ENCODE measurements at places on chromosomes 6 and 20.

DNA sequence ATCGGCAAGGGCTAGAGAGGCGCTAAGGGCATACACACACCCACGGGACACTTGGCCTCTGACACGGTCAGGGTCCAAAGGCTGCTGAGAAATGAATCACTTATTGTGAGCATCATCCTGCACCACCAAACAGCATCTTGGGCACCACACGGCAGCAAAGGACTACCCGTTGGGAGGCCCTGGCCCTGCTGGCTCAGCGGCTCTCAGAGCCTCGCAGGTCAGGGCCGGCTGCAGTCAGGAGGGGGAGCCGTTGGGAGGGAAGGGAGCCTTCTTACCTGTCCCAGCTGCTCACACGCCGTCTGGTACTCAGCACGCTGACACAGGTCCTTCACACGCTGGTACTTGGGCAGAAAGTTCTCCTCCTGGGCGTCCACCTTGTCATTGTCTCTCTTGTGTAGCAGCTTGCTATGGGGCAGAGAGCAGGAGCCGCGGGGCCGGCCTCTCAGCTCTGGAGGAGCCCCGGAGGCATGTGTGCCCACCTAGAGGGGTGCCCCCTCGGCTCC, 109.0 kb downstream of the SULF2 start:
- no peak for DNase-seq

DNA sequence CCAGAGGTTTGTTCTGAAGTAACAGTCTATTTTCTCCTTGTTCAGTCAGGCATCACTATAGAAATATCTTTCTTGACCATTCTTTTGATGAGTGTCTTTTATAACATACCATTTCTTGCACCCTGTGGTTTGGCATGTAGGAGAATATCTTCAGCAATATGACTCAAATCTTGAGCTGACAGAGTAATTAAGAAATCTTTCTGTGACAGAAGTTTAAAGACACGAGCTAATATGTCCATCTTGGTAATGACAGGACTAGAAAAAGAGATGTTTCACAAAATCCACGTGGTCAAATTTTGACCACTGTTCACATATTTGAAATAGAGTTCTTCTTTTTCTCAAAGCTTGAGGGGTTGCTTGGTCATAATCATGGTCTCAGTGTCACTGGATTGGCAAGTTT, 149.9 kb downstream of the MYB start:
- no peak for DNase-seq

DNA sequence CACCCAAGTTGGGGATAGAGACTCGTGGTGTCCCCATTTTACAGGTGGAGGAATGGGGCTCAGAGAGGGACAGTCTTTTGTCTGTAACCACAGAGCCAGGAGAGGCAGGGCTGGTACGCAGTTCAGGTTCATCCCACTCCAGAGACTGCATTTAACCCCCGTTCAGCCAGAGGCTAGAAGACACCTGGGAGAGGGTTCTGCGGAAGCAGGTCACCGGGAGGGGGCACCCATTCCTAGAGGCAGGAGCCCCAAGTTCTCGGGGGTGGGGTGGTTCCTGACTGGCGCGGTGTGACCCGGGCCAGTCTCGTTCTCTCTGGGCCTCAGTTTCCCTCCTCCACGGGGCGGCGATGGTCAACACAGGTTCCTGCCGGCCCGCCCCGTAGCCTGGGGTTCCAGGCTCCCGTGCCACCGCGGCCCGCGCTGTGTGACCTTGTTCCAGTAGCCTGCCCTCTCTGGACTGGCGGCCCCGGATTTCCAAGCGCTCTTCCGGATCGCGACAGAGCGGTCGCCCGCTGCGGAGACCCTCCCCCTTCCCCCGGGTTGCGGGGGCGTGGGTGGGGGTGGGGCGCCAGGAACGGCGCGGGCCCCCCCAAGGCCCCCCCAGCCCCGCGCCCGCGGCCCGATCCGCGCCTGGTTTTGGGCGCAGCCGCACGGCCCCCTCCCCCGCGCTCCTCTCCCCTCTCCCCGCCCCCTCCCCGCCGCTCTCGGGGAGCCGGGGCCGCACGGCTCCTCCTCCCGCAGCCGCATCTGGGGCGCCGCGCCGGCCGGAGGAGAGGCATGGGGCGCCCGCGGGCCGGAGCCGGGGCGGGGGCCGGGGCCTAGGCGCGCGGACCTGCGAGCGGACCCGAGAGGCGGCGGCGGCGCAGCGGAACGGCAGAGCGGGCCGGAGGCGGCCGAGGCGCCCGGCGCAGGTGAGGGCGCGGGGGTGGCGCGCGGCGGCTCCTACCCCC, at the start of gene DLGAP4:
Gene DLGAP4, plus strand, starts transcription at position 738 of the 950 bp plus-strand sequence. CDS start 125,379 bp downstream, outside the sequence.
- no peak for DNase-seq

GRCh38 chr6:147508042-147508865, at the start of gene SAMD5:
TSS of gene SAMD5 (plus strand) at chr6:147508690. CDS start at chr6:147508929, 239 bp downstream.
- no peak for DNase-seq

DNA sequence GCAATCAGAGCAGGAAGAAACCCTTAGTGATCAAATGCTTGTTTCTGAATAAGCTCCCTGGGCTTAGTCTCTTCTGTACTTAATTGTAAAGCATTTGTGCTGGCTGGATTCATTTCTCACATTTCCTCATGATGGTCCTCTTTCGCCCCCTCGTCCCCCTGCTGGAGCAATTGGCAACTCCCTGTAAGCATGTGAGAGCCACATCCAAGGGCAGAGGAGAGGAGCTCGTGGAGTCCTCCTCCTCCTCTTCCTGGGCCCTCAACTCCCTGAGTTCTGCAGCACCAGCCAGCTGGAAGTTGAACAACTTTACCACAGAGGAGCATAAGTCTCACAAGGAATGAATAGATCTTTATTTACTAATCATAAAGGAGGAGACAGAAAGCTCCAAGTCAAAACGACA, 12.6 kb downstream of the ANKEF1 start:
- no peak for DNase-seq

- no peak for DNase-seq
Observed at GRCh38 chr20:32434434-32434833, 76.3 kb downstream of the ASXL1 start.

GRCh38 chr6:158283304-158283980, 28.8 kb upstream of the TULP4 start:
- DNase-seq: no peak

- no peak for DNase-seq
Observed at GRCh38 chr6:99333068-99333467, 16.4 kb downstream of the FAXC start.

DNA sequence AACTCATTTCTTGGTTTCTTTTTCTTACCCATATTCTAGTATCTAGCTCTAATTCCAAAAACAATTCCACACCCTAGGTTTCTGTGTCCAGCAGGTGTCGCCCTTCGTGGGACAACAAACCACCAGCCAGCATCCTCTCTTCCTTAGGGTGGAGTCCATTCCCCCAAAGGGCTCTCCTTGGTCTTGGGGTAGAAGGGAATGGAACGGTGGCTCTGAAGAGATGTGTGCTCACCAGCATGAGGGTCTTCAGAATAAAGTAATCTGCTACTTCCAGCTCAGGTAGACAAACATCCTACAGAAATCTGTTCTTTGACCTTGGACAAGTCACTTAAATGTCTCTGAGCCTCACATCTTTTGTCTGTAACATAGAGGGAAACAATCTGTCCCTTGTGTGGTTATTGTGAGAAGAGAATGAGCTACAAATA, 7.2 kb downstream of the HLA-DMB start:
- DNase-seq: no peak

DNA sequence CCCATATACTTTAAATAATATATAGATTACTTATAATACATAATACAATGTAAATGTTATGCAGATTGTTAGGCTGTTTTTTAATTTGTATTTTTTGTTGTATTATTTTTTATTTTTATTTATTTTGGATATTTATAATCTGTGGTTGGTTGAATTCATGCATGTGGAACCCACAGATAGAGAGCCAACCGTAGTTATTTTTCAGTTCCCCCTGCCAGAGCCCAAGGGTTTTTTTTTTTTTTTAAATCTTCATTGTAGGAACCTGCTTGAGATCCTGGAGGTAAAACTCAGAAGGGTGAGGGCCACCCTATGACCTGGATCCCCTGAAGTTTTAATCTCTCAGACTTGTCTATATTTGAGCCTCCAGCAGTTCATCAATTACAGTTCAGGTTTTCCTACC, 133.2 kb downstream of the B3GAT2 start:
- no peak for DNase-seq

GRCh38 chr6:128303870-128304269, 216.5 kb downstream of the PTPRK start:
- DNase-seq: no peak

GRCh38 chr6:83431545-83432155, 799 bp upstream of the ME1 start:
- no peak for DNase-seq

GRCh38 chr20:53660078-53660909, 66.7 kb upstream of the ZNF217 start:
- no peak for DNase-seq

DNA sequence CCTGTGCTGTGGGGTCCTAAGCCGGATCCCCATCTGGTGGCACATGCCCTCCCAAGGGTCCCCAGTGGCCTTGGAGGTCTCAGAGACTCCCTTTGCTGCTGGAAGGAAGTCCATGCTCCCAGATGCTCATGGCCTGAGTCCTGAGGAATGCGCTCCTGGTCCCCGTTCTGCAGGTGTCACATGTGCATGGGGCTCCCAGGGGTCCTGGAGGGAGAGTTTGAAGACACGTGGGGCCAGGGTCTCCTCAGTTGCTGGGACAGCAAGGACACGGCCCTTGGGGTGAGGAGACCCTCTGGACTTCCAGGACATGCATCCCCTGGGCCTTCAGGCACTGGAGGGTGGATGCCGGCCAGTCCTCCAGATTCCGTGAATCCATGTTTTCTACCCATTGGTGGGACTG, 11.7 kb downstream of the ZBP1 start:
- DNase-seq: no peak

DNA sequence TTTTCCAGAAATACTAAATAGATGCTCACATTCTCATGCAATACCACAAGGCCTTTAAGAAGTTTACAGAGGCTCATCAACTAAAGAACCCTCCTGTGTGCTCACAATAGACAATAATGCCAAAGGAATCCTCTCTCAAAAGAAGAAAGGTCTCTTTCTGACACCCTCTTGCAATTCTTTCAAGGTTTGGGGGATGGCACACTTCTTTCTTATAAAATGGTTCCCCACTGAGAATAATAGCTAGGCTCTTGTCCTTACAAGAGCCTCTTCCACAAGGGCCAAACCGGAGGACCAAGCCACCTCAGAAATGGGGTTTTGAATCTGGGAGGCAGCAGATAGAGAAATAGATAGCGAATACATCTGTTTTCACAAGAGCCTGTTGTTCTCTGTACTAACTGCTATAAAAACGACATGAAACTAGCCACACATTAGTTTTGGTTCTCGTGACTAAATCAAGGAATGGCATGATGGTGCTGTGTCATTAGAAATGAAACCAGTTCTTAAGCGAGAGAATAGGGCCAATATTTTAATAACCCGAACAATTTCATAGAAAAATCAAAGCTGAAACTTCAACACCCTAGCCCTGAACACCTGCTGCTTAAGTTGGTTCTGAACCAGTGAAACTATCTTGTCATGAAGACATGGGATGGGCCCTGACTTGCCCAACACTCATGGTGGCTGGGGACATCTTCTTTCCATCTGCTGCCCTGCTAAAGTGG, 81.1 kb downstream of the PRDM1 start:
- no peak for DNase-seq

DNA sequence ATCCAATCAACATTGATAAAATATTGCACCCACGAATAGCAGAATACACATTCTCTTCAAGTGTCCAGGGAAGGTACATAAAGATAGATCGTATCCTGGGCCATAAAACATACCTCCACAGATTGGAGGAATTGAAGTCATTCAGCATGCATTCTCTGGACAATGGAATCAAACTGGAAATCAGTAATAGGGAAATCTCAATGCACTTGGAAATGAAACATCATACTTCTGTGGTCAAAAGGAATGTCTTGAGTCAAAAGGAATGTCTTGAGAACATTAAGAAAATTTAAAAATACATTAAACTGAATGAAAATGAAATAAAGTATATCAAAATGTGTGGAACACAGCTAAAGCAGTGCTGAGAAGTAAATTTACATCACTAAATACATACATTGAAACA, 138.8 kb downstream of the TFAP2A start:
- DNase-seq: no peak

- no peak for DNase-seq
Observed at GRCh38 chr6:5599127-5599526, 337.8 kb downstream of the FARS2 start.

DNA sequence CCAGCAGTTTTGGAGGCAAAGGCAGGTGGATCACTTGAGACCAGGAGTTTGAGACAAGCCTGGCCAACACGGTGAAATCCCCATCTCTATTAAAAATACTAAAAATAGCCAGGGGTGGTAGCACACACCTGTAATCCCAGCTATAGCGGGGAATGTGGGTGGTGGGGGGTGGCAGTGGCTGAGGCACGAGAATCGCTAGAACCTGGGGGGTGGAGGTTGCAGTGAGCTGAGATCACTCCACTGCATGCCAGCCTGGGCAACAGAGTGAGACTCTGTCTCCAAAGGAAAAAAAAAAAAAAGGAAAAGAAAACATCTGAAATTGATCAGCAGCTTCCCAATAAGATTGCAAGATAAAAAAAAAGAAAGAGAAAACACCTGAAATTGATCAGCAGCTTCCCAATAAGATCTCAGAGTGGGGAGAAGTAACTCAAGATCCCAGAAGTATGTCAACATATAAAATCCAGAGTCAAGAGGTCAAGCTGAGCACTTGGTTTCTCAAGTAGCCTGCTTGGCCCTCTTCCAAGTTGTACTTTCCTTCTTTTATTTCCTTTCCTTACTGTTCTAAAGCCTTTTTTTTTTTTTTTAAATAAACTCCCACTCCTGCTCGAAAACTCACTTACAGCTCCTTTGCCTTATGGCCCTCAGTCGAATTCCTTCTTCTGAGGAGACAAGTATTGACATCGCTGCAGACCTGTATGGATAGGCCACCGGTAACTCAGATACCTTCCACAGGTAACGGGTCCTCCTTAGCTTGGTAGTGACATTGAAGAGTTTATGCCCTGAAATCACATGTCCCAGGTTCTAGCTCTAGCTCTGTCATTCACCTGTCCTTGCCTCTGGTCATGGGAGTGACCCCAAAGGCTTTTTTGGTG, 368.5 kb upstream of the SYNCRIP start:
- DNase-seq: no peak

DNA sequence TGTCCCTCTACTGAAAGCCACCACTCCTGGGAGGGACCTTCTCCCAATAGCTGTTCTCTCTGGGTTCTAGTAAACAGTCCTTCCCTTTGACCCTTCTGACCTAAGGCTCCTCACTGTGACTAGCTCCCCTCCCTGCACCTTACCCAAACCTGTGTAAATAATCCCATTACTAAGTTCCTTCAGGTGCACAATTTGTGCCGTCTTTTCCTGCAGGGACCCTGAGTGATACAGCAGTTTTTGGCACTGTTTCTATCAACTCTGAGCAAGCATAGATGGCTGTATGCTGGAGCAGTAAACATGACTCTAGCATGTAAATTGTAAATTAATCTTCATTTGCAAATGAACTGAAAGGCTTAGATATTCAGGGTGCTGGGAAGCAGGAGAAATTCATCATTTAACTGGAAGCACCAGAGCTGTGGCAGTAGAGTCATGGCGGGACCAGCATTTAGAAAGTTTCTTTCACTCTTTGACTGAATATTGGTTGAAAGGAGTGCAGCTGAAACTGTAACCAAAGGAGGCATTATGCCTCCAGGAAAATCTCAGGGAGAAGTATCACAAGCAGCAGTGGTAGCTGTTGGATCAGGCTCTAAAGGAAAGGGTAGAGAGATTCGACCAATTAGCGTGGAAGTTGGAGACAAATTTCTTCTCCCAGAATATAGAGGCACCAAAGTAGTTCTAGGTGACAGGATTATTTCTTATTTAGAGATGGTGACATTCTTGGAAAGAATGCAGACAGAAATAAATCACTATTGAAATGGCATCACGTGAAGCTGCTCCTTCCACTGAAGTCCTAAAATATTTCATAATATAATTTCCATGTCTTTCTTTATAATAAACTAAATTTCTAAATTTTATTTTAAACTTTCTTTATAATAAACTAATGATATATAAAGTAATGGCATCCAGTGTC, 117.8 kb downstream of the TCP11 start:
- DNase-seq: no peak
